ENCODE measurements at places on chromosomes 2 and 18.

GRCh38 chr18:79405781-79406575 is 10.2 kb downstream of the NFATC1 start:
- no peak for DNase-seq

- DNase-seq, result no peak
These were observed 44.5 kb upstream of the FAM110C start for GRCh38 chr2:90645-91312.

DNA sequence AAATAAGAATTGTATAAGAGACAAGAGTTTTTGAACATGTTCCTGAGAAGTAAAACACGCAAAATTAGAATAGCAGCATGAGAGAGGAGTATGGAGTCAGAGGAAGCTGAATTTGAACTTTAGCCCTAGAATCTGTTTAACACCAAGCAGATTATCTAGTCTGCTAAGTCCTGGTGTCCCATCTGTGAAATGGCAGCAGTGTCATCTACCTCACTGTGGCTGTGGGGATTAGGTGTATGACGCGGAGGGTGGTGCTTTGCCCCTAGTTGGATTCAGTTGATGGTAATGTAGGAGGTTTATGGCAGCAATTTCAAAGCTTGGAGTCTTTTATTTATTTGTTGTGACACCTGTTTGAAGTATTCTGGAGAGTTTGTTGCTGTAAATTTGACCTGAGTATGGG is 79.2 kb downstream of the ZNF532 start:
- DNase-seq, result no peak

GRCh38 chr2:191051177-191051576 is 37.2 kb upstream of the STAT1 start:
- no peak for DNase-seq

DNA sequence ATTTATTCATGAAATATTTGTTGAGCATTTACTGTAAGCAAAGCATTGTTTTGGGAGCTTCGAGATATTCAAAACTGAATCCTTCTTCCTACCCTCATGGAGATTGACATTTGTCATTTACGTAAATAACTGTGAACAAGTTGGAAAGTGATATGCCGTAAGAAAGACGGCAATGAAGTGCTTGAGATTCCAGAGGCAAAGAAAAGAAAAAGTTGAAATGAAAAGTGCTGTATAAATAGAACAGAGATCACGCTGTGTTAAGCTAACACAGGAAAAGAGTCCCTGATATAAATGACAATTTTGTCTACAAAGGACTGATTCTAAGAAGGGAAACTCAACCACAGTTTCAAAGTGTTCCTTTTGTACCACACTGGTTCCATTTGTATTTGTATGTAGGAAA is 1.8 kb downstream of the CHRNA1 start:
- no peak for DNase-seq

DNA sequence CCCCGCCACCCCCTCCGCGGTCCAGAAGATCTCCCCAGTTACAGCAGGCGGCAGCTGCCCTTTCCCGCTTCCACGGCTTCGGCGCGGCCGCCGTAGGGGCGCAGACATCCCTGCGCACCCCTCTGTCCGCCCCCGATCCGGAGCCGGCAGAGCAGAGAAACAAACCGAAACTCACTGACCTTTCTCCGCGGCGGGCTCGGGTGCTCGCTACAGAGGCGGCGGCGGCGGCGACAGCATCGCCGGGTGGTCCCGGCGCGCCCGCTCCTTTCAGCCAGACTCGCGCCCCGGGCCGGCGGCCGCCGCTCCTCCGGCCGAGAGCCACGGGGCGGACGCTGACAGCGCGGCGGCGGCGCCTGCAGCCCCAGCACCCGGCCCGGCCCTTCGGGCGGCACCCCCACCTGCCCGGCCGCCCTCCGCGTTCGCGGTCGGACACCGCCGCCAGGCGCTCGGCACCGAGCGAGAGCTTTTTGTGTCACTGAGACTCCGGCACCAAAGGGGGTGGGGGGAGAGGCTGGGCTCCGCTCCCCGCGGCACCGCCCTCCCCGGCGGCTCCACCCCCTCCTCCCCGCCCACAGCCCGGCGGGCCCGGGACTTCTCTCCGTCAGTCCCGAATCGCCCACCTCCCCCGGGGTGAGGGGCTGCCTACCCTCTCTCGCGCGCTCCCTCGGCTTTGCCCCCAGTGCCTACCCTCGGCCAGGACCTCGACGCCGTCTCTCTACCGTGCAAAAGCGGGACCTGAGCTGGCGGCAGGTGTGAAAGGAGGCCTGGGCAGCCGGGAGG is 1.4 kb upstream of the RNF152 start:
- DNase-seq, result peak; percentile 73

- DNase-seq, result no peak
These were observed 218.4 kb downstream of the MREG start for GRCh38 chr2:215794829-215795546.

DNA sequence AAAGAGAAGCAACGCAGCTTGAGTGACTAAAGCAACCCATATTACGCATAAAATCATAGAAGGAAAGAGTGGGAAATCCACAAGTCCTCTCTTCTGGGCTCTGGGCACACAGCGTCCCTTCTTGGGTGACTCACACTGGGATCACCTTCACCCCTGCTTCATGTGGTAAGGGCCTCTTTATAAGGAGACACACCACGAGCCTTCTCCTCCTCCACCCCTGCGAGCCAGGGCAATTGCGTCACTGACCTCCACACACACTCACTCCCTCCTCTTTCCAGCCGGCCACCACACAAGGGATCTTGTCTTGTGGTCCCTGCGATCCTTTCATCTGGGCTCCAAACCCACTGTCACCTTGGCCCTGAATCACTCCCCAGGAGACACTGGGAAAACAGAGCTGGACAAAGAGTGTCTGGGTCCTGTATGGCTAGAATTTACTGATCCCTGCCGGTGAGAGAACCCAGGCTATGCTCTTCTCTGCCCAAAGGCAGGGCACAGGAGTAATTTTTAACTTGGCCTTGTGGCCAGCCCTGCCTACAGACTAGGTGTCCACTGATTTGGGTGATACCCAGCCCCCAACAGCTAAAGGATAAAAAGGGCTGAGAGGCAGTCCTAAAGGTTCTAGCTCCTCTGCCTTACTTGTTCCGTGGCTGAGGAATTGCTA is 35.3 kb downstream of the NHEJ1 start:
- no peak for DNase-seq

DNA sequence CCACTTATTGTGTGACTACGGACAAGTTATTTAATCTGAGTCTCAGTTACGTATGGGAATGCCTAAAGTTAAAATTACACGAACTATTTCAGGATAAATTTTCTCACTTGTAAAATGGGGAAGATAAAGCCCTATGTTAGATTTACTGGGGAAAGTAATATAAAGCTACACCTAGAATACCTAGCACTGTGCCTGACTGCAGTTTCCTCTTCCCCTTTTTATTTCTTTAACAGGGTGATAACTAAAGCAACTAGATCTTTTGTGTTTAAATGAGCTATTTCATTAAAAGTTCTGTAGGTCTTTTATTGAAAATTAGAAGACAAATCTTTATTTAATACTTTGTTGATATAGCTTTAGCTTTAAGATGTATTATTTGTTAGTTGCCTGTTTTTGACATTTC is 5.0 kb downstream of the B3GNT2 start:
- DNase-seq, result no peak

DNA sequence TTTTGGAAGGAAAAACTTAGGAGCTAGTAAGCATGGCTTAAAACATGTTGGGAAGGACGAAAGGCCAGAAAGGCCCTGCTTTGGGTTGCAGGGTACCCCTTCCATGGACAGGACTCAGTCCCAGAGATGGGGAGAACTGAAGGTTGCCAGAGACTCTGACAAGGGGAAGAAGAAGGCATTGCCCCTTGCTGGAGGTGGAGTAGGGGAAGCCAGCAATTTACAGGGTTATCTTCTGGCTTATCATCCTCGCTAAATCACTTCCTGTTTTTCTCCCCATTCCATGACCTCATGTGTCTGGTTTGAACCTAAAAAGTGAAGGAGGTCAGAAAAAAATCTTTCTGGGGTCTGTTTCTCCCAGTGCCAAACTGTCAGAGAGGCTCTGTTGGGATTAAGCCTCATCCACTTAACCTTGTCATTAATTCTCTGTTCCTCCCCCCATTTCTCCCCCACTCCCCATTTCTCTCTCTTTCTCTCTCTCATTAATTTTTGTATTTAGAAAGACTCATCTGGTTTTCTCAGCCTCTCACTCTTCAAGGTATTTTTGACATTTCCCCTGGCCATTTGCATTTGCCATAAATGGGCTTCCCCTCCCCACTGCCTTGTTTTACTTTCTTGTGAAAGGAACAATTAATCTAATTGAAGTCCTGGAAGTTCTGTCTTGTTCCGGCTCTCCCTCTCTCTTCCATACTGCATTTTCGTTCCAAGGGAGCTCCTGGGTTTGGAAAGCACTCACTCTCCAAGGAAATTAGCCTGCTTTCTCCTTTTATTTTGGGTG is 17.4 kb downstream of the NRP2 start:
- DNase-seq, result no peak

DNA sequence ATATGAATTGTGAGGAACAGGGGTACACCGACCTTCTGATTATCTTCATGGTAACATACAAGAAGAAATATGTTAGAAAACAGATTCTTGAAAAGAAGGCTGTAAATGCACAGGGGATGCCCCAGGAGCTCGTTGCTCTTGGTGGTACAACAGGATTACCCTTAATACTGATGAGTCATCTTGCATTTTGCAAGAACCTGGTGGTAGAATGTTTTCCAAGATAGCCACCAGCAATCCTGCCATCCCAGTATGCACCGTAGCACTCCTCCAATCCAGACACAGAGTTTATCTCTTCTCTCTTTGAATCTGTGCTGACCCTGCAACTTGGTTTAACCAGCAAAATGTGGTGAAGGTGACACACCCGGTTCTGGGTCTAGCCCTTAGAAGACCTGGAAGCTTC is 238.3 kb downstream of the EN1 start:
- DNase-seq, result no peak

- DNase-seq, result no peak
These were observed 101.5 kb upstream of the NEDD4L start for GRCh38 chr18:57942493-57942892.

- DNase-seq, result no peak
These were observed 83.7 kb downstream of the SP3 start for GRCh38 chr2:173881461-173881860.

GRCh38 chr2:151422917-151423439 is 13.3 kb downstream of the RIF1 start:
- no peak for DNase-seq

- DNase-seq, result no peak
These were observed 89.8 kb downstream of the LDLRAD4 start for GRCh38 chr18:13308369-13308768.

- DNase-seq, result no peak
These were observed 6.3 kb downstream of the TMEM127 start for GRCh38 chr2:96259497-96259921.

DNA sequence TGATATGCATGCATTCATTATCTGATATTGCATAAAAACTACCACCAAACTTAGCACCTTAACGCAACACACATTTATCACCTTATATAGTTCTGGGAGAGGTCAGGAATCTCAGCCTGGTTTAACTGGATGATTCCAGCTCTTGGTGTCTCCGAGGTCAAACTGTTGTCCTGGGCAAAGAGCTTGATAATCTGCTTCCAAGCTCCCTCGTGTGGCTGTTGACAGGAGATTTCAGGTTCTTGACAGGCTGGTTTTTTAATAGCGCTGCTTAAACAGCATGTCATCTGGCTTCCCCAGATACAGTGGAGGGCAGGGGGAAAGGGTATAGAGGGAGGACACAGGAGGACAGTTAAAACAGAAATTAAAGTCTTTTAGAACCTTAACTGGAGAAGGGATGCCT is 785.0 kb downstream of the CNTNAP5 start:
- peak; percentile 23 for DNase-seq

DNA sequence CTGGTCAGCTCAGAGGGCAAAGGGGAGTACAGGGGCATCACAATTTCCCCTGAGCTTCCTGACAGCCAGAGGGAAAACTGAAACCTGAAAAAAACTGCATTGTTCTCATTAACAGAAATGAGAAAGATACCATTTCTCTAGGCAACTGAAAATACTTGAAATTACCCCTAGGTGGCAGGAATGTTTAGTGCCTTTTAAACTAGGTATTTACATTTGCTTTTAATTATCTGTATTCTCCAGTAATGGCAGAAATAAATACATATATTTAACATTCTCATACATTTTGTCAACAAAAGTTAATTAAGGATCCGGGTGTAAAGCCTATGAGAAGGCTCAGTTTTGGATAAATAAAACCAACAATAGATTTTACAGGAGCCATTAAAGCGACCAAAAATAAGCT is 34.5 kb downstream of the RPL31 start:
- DNase-seq, result no peak

GRCh38 chr2:200435379-200435778 is 74.5 kb downstream of the KCTD18 start:
- DNase-seq, result no peak

GRCh38 chr2:235659767-235660322 is 166.0 kb downstream of the AGAP1 start:
- DNase-seq, result no peak

- peak; percentile 47 for DNase-seq
These were observed 2.8 kb upstream of the KCTD1 start for GRCh38 chr18:26550998-26551694.

DNA sequence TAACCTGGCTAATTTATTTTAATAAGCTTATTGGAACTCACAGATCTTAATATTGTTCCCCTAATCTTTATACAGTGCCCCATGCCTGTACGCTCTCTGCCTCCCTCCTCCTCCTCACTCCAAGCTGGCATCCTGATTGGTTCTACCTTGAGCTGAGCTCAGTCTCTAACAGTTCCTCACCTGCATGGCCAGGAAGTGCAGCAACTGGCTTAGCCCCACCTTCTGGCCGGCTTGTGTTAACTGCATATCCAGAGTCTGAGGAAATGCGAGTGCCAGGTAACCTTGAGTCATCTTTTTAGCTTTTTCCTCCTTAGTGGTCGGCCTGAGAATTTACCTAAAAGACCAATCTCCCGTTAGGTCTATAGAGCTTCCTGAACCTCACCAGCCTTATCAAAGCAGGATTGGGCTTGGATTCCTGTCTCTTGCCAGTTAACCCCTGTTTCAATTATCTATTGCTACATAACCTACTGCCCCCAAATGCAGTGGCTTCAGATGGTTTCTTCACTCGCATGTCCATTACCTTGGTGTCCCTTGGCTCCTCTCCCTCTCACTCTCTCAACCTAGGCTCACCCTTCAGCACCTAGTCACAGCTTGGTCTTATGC is 89.5 kb upstream of the STK39 start:
- no peak for DNase-seq

DNA sequence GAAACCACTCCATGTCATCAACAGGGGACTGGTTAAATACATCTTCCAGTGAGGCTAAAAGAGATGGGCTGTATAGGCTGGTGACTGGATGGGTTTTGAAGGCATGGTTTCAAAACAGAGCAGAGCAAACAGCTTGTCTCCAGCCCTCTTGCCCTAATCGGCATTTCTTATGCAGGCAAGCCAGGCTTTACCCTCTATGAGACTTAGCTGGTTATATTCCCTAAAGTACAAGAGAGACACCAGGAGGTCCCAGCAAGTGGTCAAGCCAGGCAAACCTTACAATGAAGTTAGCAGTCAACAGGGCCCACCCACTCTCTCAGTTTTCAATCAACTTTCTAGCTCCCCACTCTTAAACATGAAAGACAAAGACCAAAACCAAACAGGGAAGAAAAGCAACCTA is 19.0 kb downstream of the OSBPL1A start:
- no peak for DNase-seq

- no peak for DNase-seq
These were observed 58.1 kb downstream of the PXDN start for GRCh38 chr2:1685957-1686783.

- no peak for DNase-seq
These were observed 19.4 kb downstream of the TEX44 start for GRCh38 chr2:231612109-231612455.

Measured in neuronal stem cell (in vitro differentiated cells).